ENCODE measurements at places on chromosomes 4 and X. TPM values are rescaled to one million over a fixed set of nuclear protein-coding genes. Genes with fewer than 3 reads are reported as not detected.

Gene SMARCA5
- 55.6 TPM for total RNA-seq

Gene F8A1
- 24.1 TPM for total RNA-seq

GRCh38 chrX:55326985-55327384 lies 62.3 kb upstream of the PAGE3 start:
- DNase-seq, result no peak

Gene TMEM129
- total RNA-seq, result 24.1 TPM

DNA sequence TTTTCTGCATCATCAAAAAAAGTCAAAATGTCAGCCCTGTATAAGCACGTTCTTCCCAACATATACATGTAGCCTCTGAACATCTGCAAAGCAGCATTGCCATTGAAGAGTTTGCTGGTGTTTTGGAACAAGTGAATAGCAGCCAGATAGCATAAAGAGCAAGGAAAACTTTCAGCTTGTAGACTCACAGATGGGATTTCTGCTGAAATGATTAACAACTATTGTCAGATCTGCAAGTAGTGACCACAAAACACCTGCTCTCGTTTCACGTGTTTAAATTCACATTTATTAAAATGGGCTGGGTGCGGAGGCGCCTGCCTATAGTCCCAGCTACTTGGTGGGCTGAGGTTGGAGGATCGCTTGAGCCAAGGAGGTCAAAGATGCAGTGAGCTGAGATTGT lies 123.7 kb downstream of the SPRY1 start:
- DNase-seq, result no peak

Gene LONRF3
- total RNA-seq, result 5.9 TPM
